Aorta (tissue), 5 donors: ENCODE measurements at places on chromosomes 16 and 17. TPM values are rescaled to one million over a fixed set of nuclear protein-coding genes. Genes with fewer than 3 reads are reported as not detected.

- DNase-seq: no peak
Measured at GRCh38 chr17:81161536-81161935, 3.8 kb upstream of the PVALEF start.

CRHR1 gene
- not detected for total RNA-seq

- no peak for DNase-seq
Measured at GRCh38 chr17:43909537-43910231, 2.3 kb upstream of the MPP2 start.

ZNF423 gene
- total RNA-seq: 12.5 TPM

TEKT5 gene
- total RNA-seq: 0.39 TPM

DNA sequence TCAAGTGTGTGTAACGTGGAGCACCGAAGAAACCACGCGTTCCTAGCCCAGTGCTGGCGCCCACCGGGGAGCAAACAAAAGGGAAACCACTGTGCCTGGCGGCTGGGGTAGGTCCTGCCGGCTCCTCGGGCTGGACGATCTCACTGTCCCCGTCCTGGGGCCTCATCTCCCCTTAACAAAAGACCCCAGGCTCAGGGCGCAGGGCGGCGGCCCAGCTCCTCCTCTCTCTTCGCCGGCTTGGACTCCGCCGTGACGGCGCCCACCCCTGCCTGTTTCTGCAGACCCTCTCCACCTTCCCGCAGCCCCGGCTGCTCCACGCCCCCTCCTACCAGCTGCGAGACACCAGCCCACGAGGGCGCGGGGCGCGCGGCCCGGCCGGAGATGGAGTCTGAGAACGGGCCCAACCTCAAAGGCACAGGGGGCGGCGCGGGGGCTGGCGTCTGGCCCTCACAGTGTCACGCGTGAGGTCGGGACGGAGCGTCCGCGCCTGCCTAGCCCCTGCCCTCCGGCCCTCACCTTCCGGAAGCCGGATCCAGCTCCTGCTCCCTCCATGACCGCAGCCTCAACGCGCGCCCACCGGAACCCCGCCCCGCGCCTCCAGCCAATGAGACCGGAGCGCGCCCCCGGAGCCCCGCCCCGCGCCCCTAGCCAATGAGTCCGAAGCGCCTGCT lies at the start of gene CENPX:
TSS of gene CENPX (minus strand) at position 569 of the 671 bp plus-strand sequence. CDS start at position 552, 17 bp downstream.
- DNase-seq: no peak
